Fibroblast of lung (primary cell): ENCODE measurements at places on chromosomes 2 and 18. TPM values are rescaled to one million over a fixed set of nuclear protein-coding genes. Genes with fewer than 3 reads are reported as not detected.

The ST6GAL2 gene
- not detected in 2 replicates for polyA plus RNA-seq

The TRABD2A gene
- 4.4 and 9.8 TPM in 2 replicates for polyA plus RNA-seq

The VSNL1 gene
- polyA plus RNA-seq: 2.9 and 3.9 TPM in 2 replicates

The DIPK1C gene
- not detected in 2 replicates for polyA plus RNA-seq

The GRHL1 gene
- polyA plus RNA-seq: 0.65 and 0.69 TPM in 2 replicates

DNA sequence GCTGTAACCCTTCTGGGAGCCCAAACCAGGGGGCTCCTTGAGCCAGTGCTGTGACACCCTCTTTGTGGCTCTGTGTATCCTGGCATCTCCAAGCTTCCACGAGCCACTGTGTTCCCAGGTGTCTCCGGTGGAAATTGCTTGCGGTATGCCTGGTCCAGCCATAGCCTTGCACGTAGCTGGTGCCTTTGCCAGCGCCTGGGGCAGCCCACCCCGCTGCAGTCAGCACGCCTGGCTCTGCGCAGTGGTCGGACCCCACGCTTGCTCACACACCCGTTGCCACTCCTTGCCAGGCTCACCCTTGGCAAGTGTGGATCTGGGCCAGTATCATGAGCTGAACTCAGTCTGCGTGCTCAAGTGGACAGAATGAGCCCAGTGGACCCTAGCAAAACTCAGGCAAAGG is 152.3 kb downstream of the MBD5 start:
- no peak for DNase-seq

- no peak for DNase-seq
These were observed 891.3 kb upstream of the SLC39A10 start for GRCh38 chr2:194765723-194766122.

DNA sequence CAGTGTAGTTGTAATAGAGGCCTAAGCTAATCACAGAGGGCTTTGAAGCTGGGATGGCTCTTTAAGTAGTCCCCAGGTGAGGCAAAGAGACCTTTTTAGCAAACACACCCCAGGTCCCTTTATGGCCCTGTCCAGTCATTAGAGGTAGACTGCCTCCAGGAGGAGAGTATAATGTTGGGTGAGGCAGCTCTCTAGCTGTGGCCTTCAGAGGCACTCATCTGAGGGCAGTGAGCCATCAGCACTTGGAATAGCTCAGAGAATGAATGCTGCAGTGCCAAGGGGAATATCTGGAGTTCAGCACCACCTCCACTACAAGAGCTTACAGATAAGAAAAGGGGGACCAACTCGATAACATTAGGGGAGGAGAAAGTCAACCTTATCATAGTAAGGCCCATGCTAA is 52.8 kb downstream of the UNC80 start:
- no peak for DNase-seq

GRCh38 chr2:190121971-190122370 is 59.4 kb upstream of the MSTN start:
- peak; percentile 30 for DNase-seq

DNA sequence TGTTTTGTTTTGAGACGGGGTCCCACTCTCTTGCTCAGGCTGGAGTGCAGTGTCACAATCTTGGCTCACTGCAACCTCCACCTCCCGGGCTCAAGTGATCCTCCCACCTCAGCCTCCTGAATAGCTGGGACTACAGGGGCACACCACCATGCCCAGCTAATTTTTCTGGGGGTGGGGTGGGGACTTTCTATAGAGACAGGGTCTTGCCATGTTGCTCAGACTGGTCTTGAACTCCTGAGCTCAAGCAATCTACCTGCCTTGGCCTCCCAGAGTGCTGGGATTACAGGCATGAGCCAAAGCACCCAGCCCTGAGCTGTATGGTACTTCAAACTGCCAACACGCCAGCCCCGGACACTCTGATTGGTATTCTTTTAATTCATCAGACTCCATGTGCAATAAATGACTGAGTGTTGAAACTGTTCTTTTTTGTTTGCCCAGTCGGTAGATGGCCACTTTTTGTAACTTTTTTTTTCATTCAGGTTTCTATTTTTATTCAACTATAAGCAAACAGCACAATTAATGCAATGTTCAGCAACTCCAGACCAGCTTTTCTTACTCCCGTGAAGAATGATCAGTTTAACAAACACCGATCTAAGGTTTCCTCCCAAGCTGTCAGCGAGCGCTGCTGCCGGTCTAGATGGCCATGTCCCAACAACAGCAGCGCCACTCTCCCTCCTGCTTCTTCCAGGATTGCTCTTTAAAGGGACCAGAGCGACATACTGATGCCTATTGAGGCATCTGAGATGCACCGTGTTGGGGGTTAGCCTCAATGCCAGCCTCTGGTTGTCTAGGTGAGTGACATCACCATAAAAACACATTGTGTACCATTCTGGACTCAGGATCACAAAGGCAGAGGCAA is 12.5 kb upstream of the TGOLN2 start:
- no peak for DNase-seq

DNA sequence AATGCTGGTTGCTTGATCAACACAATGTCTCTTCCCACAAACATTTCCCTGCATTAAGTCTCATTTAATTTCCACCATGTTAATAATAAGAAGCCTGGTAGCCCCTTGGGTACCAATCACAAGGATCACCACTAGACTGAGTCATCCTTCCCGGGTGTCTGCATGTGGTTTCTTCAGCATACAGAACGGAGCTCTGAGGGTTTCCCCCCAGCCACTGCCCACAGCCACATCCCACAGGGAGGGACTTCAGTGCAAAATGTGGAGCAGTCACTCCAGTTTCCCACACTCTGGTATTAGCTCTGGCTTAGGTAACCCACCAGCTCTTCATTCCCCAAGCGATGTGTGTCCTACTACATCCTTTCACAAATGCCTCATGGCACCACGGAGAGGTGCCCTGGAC is 42.7 kb upstream of the POLE4 start:
- peak; percentile 62 for DNase-seq
